ENCODE measurements at places on chromosomes 4 and X.

GRCh38 chr4:148431401-148431800 is 10.8 kb downstream of the NR3C2 start:
- no peak for DNase-seq

DNA sequence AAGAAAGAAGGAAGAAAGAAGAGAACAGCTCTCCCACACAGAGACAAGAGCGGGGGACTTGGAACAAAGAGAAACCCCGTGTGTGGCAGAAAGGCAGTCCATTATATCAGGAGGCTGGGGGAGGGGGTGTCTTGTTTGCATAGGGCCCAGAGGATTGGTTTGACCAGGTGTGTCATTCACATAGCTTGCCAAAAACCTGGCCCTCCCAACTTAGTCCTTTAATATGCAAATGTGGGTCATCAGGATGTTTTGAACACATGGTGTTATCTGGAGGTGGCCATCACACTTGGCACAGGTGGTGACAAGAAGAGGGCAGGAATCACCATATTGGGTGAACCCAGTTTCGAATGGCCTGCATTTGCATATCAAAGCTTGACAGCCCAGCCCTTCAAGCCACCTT is 111.7 kb downstream of the LINC00632 start:
- DNase-seq = no peak

- no peak for DNase-seq
These were observed 41.5 kb downstream of the F8 start for GRCh38 chrX:154981116-154981411.

DNA sequence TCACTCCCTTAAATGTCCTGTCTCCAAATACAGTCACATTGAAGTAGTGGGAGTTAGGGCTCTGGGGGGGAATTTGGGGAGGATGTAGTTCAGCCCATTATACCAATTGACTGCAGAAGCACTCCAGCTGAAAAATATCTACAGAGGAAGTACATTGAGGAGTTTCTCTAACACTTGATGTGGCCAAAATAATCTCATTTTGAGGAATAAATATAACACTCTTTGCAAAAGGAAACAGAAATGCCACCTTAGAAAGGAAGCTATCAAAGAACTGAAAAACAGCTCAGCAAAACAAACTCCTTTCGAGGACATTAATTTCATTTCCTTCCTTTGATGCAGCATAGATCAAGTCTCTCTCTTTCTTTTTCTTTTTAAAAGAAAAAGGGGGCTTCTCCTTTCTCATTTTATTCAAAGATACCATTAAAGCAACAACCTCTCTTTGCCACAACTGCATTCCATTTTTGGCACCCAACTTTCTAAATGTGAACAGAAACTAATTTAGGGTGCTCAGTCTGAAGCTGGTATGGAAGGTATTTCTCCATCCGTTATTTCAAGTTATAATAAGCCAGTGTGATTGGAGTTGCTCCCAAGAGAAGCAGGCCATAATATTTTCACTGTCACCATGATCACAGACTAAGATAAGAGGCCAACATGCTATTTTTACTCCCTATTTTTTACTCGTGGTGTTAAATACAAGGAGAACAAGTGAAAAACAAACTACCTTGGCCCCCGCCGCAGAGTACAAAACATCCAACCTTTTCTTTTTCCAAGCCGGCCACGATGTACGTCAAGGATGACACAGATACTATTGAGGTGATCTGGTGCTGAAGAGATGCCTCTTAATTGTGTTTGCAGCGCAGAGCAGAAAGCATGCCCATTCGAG is 230.4 kb upstream of the GATB start:
- DNase-seq = no peak

DNA sequence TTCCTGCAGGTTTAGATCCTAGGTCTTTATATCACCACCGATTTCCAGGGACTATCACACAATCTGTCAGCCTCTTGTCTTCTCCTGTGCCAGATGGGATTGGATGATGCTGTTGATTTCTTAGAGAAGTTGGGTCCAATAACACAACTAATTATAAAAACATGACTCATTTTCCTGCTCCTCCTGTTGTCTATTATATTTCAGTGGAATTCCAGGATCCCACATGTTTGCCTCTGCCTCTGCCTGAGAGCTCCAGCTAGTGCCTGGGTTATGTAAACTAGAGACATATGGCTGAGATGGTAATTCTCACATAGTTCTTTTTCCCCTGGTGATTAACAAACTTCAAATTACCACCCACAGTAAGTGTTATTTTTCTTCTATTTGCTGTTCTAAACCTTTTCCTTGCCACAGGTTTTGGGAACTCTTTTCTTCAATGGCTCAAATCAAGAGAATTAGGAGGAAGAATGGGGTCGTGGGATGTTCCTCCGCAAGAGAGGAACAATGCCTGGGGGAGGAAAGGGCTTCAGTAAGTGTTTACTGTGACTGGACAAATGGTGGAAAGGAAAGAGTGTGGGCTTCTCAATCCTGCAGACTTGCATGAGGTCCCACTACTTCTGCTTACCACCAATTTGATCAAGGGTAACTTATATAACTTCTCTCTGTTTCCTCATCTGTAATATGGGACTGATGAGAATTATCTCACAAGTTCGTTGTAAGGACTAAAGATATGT is 3.4 kb upstream of the HOPX start:
- no peak for DNase-seq

DNA sequence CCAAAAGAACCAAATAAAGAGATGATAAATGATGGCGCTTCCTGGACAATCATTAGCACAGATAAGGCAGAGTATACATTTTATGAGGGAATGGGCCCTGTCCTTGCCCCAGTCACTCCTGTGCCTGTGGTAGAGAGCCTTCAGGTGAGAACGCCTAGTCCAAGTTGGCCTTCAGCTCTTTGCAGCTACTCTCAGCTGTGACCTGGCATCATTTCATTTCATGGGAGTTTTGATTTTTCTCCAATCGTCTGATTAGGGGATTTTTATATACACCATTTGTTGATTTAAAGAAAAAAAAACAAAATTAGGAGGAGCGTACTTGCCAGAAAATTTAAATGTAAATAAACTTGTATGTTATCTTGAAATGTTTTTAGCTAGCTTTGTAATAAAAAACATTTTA is 60.4 kb downstream of the CCKAR start:
- no peak for DNase-seq

DNA sequence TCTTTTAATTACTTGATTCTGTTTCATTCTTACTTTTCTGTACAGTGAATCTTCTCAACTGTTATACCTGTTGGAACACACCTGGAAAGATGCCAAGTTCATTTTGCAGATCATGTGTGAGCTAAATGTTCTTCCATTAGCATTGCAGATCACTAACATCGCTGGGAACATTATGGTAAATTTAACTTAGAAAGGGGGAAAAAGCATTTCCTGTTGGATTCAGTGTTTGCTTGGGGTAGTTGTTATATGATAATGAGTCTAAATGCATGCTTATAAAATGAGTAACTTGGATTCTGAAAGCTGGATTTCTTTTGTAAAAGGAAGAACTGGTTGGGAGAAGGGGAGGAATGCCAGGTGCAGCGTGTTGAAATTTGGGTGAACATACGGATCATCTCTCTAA is 47.6 kb downstream of the POLA1 start:
- no peak for DNase-seq

GRCh38 chr4:102862016-102862415 is 6.8 kb upstream of the CISD2 start:
- no peak for DNase-seq

- DNase-seq = no peak
These were observed 25.1 kb downstream of the DHX15 start for GRCh38 chr4:24559032-24559821.

DNA sequence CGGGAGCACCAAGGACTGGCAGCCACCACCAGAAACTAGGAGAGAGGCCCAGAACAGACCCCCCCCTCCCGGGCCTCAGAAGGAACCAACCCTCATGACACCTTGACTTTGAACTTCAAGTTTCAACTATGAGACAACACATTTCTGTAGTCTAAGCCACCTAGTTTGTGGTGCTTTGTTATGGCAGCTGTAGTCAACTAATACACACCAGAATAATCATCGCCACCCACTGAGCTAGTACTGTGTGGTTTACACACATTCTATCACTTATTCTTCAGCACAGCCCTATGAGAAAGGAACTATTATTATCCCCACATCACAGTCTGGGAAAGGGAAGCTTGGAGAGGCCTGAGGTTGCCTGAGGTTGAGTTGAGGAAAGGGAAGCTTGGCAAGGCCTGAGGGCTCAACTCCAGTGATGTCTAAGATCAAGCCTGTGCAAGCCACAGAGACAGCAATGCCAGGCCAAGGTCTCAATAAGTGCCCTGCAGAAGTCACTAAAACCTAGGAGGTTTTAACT is 126.6 kb downstream of the FHDC1 start:
- no peak for DNase-seq

- DNase-seq = no peak
These were observed 665 bp downstream of the PSMD10 start for GRCh38 chrX:108090491-108091263.

DNA sequence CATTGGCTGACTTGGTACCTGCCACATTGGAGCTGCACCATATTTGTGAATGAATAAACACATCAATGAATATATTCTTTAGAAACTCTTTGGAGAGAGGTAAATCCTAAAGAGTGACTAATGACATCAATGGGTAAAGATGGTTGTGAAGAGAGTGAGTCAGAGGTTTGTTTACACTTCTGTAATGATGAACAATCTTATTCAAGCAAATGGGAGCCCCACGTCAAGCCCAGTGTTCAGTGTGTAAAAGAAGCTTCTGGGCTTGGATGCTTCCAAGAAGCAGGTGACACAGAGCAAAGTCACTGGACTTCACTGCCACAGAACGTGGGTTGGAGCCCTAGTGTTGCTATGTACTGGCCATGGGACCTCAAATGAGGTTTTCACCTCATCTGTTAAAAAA is 319.0 kb downstream of the STK32B start:
- no peak for DNase-seq

- no peak for DNase-seq
These were observed 92.2 kb upstream of the SPRY1 start for GRCh38 chr4:123304151-123304964.

GRCh38 chr4:80228460-80228859 is 31.2 kb downstream of the PRDM8 start:
- DNase-seq = no peak

- no peak for DNase-seq
These were observed 5.4 kb downstream of the SCARB2 start for GRCh38 chr4:76208005-76208765.

- DNase-seq = no peak
These were observed 35.8 kb downstream of the RHOH start for GRCh38 chr4:40232610-40233009.

DNA sequence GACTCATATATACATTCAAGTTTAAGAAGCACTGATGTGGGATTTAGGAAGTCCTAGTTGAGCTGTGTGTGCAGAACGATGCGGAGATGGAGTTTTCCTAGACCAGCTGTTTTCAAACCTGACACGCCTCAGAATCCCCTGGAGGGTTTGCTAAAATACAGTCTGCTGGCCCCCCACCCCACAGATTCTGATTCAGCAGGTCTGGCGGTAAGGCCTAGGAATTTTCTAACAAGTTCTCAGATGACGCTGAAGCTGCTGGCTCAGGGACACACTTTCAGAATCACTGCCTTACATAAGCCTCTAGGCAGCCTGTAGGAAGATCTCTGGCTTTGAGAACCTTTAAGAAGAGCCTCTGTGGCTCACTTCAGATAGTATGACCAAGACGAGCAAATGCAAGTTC is 73.1 kb downstream of the PHEX start:
- no peak for DNase-seq

DNA sequence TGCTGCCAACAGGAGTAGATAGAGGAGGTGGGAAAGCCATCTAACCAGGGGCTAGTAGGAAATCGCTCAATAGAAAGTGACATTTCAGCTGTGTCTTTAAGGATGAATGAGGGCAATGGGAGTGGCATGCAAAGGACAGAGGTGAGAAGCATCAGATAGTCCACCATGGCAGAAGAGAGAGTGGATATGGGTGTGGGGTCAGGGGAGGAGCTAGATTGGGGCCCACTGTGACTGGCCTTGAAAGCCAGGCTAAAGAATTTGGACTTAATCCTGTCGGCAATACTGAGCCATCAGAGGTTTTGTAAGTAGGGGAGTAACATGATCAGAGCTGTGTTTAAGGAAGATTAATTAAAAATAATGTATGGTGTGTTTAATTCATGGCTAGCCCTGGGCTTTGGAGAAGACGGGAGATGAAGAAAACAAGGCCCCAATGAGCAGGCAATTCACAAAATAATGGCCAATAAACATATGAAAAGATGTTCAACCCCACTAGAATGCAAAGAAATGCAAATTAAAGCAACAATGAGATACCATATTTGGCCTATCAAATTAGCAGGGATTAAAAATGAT is 98.1 kb upstream of the PJA1 start:
- no peak for DNase-seq

DNA sequence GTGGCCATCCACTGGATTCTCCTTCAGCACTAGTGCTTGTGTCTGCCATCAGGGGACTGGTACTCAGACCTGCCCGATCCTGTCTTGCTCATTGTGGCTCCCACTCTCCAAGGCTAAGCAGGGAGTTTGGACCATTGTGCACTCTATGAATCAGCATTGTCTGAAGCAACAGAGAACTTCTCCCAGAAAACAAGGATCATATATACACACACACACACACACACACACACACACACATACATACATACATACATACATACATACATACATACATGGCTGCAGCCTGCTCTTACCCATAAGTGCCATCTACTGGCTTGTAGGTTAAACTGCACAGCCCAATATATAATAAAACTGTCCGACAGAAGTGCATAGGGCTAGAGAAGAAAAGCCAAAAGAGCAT is 345.3 kb upstream of the LCORL start:
- no peak for DNase-seq

GRCh38 chrX:18945483-18945882 is 38.4 kb downstream of the PHKA2 start:
- DNase-seq = no peak

DNA sequence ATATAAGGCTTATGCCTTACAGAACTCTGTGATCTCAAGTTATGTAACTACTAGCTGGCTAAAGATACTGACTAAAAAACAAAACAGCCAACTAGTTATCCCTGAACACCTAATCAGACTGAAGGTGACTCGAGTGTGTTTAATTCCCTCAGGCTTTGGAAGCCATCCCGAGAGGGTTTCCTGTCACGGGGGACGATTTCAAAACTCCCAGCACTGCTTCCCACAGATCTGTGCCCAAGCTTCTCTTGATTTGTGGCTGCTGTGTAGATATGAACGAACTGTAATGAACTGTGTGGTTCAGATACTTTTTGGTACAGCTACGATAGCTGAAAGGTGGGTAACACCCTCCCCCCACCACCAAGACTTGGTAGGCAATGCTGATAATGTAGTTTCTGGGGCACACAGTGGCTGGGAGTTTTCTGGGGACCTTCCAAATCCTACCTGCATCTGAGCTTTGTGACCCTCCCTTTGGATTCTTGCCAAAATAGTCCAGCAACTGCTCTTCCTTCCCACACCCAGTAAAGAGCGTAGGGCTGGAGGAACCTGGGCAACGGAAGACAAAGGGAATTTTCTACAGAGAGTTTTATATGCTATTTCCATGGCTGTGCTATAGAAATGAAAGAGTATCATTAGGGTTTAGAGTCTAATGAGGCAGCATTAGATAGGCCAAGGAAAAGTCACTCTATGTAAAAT is 148.8 kb downstream of the MGST2 start:
- no peak for DNase-seq

GRCh38 chrX:57771689-57772088 is 91.6 kb upstream of the NLRP2B start:
- DNase-seq = no peak

GRCh38 chr4:152193059-152193458 is 342.8 kb downstream of the FBXW7 start:
- no peak for DNase-seq

GRCh38 chr4:186191200-186192065 is at the start of gene CYP4V2:
Gene CYP4V2 (plus strand): TSS chr4:186191567. CDS start chr4:186191824, 257 bp downstream.
- peak; percentile 65 for DNase-seq
